ENCODE measurements at places on chromosomes 12 and 14. TPM values are rescaled to one million over a fixed set of nuclear protein-coding genes. Genes with fewer than 3 reads are reported as not detected.

The ZC2HC1C gene
- total RNA-seq: 3.0 TPM

The RPS26 gene
- 774 TPM for total RNA-seq

The SLC6A13 gene
- 0.22 TPM for total RNA-seq

The TGM1 gene
- 0.68 TPM for total RNA-seq

The AQP5 gene
- not detected for total RNA-seq

The MGP gene
- not detected for total RNA-seq

The LTBR gene
- total RNA-seq: 195 TPM

The SLC10A1 gene
- not detected for total RNA-seq

The IFI27L2 gene
- total RNA-seq: 47.9 TPM

The ARHGAP9 gene
- total RNA-seq: 0.43 TPM

The SMIM41 gene
- not detected for total RNA-seq

The SNX6 gene
- 84.6 TPM for total RNA-seq

The PRH2 gene
- not detected for total RNA-seq

The DLST gene
- total RNA-seq: 91.1 TPM

The KLRC2 gene
- 1.5 TPM for total RNA-seq

The OTOGL gene
- total RNA-seq: 0.04 TPM

The RBMS2 gene
- total RNA-seq: 18.4 TPM

The ATG101 gene
- total RNA-seq: 95.3 TPM

The CFAP54 gene
- 1.5 TPM for total RNA-seq

The OVCH1 gene
- total RNA-seq: not detected

Measured in A549 treated with DMSO at 1 μM for 4 hours (cell line).